ENCODE measurements at places on chromosomes 2 and 18.
A peak's percentile ranks its signal among the peaks of the same experiment; 100 is the strongest.

GRCh38 chr2:174836377-174836994 lies 72.2 kb upstream of the CHRNA1 start:
- DNase-seq = peak; percentile 72

DNA sequence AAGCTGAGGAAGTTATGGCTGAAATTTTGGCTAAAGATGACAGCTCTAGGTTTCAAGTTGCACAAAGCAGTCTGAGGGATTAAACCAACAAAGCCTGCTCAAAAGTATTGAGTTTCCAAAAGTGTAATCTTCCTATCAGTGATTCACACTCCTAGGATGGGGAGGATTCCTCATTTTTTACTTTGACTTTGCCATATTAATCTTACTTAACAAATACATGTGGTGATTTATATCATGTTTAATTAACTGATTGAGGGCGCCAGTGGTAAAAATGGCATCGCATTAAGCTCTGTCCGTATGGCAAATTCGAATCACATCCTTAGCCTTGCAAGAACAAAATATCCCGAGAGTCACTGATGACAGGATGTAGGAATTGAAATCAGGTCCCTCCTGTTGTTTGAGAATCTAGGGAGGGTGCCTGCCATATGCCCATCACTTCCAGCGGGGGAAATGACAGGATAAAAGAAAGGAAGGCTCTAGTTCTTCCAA lies 78.1 kb upstream of the ETAA1 start:
- no peak for DNase-seq

GRCh38 chr2:71385012-71385411 lies 53.4 kb downstream of the ZNF638 start:
- DNase-seq = no peak

DNA sequence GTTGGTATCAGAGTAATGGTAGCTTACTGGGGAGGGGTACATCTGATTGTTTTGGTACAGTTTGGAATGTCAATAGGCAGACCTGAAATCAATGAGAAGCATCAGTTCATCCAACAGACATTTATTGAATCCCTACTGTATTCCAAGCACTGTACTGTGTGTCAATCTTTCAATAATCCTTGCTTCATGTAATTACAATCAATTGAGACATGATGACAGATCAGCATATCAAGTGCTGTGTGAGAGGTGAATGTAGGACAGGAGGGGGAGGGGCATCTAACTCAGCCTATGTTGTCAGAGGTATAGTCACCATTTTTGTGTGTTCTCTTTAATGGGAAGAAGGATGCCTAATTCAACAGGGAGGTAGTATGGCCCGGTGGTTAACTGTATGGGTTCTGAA lies 146.9 kb downstream of the SLC4A10 start:
- DNase-seq = no peak

DNA sequence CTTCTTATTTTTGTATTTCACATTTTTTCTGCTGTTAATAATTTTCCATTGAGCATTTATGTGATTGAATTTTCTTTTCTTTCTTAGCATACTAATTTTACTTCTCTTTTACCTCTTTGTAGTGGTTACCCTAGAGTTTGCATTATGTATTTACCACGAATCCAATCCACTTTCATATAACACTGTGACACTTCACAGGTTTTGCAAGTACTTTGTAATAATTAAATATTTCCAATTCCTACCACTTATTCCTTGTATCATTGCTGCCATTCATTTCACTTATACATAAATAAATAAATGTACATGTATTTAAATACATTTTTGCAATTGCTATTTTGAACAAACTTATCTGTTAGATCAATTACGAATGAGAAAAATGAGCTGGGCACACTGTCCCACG lies 110.8 kb downstream of the TGIF1 start:
- DNase-seq = no peak

- no peak for DNase-seq
Observed at GRCh38 chr2:181946444-181947127, 39.1 kb upstream of the PPP1R1C start.

GRCh38 chr18:55262021-55262560 lies 302.8 kb upstream of the CCDC68 start:
- no peak for DNase-seq

- DNase-seq = no peak
Observed at GRCh38 chr2:173822889-173823542, 142.2 kb downstream of the SP3 start.

- DNase-seq = no peak
Observed at GRCh38 chr2:163552758-163553157, 183.1 kb downstream of the FIGN start.

DNA sequence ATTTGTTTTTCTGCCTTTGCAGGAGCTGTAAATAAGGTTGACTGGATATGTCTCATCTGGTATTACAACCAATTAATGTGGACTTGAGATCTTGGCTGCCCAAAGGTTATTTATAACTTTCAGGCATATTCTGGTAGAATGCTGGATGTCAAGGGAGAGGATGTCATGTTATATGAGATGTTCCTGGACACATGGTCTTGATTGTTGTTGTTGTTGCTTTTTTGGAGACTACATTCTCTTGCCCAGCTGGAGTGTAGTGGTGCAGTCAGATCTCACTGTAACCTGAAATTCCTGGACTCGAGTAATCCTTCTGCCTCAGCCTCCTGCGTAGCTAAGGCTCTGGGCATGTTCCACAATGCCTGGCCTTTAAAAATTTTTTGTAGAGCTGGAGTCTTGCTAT lies 83.3 kb downstream of the LCLAT1 start:
- DNase-seq = no peak

- no peak for DNase-seq
Observed at GRCh38 chr18:55840601-55841170, 252.7 kb upstream of the TCF4 start.

GRCh38 chr2:85672456-85672855 lies 4.5 kb upstream of the SFTPB start:
- DNase-seq = no peak

DNA sequence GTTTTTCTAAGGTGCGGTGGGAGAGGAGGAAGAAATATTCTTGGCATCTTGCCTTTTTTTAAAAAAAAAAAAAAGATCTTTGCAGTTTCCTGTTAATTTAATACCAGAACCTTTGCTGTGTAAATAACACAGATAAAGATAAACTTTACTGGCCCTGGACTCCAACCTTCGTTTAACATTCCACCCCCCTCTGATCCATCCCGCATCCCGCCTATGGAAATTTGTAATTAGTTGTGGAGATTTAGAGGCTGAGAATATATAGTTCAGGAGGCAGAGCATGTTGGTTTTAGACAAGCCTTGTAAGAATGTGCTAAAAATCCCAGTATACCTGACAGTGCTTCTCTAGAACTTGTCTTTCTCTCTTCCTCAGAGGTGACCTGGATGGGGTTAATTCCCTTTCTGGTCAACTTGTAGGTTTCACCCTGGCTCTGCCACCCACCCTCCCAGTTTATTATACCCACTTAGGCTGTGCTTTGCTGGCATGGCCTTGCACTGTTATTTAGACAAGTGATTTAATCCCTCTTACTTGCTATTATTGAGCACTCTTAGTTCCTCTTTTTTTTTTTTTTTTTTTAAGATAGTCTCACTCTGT lies 2.9 kb upstream of the C2orf72 start:
- DNase-seq = no peak

- no peak for DNase-seq
Observed at GRCh38 chr2:241788572-241788971, 11.9 kb downstream of the GAL3ST2 start.

DNA sequence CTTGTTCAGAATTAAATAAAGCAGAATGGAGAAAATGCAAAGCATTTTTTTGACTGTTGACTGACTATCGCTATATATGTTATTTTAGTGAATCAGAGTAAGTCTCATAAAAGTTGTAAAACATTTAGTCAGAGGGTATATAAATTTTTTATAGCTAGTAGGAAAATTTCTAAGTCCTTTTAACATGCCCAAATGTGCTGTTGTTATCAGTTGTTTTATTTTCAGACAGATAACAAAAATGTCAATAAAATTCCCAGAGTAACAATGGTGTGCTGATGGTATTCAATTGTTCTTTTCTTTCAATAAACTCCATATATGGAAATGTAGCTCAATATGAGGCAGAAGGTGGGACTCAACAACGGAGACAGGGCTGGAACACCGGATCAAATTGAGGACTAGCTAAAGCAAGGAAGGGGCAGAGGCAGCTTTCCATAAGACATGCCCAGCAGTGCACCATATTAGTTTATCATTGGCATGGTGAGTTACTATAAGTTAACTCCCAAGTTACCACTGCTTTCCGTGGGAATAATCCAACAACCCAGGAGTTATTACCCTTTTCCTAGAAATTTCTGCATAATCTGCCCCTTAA lies 26.6 kb downstream of the GULP1 start:
- DNase-seq = no peak

DNA sequence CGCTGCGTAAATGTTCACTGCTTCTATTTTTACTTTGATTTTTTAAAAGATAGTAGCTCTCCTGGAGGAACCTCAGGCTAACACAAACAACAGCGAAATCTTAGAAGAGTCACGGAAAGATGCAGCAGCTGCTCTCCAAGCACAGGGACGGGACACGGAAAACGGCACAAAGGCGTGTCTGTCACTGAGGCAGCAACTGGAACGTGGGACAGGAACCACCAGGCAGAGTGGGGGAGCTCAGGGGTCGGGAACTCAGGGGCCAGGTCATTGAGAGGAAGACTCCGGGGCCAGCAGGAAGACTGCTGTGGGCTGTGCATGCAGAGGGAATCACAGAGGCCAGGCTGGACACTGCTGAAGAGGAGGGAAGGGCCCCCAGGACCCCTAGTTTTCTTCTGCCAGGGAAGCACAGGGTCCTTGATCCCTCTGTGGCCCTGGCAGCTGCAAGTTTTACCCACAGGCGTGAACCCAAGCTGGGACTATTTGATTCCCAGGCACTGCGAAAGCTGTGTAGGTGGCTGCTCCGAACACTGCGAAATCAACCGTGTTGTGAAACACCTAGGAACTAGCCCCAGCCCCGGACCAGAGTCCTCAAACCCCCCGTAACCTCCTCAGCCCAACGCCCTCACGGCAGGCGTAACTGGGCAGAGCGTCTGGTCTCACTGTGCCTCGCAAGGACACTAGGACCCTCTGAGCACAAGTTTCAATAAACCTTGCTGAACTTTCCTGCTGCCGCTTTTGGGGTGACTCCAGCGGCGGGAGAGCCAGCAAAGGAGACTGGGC lies 263.0 kb downstream of the EIPR1 start:
- DNase-seq = no peak

DNA sequence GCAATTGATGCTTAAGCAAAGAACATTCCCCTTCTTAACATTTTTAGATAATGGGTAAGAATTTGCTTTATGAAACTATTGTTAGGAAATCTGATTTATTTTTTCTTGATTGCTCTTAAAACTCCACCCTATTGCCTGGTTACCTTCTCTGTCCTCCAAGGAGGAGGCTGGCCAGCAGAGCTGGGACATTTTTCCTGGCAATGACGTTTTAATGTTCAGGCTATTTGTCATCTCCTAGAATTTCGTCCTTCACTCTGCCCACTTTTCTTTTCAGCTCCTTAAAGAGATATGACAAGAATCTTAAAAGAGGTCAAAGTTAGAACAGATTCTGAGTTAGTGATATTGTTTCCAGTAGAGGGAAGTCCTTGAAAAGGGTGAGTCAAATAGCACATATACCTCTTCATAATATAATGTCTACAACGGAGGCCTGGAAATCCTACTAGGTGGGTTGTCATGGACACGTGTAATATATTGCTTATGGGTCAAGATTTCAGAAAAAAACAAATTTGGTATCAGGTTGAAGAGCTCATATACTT lies 141.0 kb downstream of the CMPK2 start:
- no peak for DNase-seq
